Activated CD4-positive, alpha-beta T cell treated with anti-CD3 and anti-CD28 coated beads, Interleukin-2, amount 10 ng/mL, durations not matched to agents 24 days and 14 days (primary cell): ENCODE measurements at places on chromosomes 16 and 17.

DNA sequence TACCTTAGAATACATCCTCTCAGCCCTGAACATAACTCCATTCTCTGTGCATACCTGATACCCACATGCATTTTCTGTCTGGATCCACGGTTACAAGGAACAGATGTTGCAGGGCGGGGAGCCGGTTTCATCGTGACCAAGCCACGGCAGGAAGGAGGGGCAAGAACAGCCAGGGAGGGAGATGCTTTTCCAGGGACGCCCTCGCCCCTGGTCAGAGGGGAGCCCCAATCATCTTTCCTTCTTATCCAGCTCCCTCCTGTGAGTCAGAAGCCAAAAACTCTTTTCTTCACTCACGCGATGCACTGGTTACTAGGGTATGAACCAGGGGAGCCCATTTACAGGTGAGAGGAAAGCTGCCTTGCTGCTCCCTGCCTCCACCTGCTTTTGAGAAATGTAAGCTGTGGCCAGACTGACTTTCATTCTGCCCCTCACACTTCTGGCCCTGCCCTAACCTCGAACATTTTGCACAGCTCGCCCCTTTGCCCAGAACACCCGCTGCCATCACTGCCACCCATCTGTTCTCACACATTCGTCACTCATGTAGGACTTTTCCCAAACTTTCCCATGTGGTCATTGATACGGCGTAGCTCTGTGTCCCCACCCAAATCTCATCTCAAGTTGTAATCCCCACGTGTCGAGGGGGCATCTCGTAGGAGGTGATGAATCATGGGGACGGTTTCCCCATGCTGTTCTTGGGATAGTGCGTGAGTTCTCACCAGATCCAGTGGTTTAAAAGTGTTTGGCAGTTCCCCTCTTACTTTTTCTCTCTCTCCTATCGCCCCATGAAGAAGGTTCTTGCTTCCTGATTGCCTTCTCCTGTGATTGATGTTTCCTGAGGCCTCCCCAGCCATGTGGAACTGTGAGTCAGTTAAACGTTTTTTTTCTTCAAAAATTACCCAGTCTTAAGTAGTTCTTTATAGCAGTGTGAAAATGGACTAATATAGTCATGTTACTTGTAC is 20.5 kb downstream of the FOXL1 start:
- no peak for DNase-seq

DNA sequence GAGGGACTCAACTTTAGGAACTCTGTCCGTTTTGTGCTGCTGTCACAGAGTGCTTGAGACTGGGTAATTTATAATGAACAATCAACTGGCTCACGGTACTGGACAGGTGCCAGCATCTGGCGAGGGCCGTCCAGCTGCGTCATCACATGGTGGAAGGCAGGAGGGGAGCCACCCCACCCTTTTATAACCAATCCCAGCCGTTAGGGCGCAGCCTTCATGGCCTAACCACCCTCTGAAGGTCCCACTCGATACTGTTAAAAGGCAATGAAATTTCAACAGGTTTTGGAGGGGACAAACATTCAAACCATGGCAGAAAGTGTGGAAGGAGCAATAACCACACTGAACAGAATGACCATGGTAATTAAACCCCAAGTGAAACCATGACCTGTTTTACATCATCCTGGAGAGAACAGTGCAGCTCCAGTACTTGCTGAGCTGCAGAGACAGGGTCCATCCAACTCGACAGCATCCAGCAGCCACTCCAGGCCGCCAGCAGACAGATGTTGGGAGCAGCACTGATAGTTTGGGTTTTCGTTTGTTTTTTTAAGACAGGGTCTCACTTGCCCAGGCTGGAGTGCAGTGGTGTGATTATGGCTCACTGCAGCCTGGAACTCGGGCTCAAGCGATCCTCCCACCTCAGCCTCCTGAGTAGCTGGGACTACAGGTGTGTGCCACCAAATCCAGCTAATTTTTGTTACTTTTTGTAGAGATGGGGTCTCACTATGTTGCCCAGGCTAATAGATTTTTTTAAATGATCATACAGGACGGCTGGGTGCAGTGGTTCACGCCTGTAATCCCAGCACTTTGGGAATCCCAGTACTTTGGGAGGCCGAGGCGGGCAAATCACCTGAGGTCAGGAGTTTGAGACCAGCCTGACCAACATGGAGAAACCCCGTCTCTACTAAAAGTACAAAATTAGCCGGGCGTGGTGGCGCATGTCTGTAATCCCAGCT is 11.0 kb downstream of the CHMP6 start:
- DNase-seq: no peak

- DNase-seq: peak; percentile 85
Observed at GRCh38 chr16:87855852-87856715, 13.2 kb downstream of the SLC7A5 start.

DNA sequence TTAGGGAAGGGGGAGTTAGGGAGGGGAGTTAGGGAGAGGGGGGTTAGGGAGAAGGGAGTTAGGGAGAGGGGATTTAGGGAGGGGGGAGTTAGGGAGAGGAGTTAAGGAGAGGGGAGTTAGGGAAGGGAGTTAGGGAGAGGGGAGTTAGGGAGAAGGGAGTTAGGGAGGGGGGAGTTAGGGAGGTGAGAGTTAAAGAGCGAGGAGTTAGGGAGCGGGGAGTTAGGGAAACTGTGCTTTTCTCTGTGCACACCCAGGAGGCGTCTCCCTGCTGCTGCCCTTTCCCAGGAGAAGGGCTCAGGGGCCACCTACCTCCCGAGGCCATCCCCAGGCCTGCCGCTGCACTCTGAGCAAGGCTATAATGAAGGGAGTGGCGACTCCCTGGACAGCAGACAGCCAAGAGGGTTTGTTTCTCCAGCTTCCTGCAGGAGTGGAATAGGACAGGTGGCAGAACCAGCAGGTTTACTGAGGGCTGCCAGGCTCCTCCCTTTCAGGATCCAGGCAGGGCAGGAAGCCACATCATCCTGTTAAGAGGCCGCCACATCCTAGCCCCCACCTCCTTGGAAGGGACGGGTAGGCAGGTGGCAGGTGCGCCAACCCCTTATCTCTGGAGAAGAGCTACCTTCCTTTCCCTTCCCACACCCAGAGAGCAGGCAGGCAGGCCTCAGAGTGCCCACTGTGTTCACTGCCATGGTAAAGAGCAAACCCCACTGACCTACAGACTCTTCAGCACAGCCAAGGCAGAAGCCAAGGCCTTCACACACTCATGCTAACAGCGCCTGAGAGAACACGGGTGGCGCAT is 4.3 kb downstream of the CANT1 start:
- DNase-seq: no peak

GRCh38 chr17:81291662-81292061 is 3.4 kb downstream of the SLC38A10 start:
- peak; percentile 90 for DNase-seq

- DNase-seq: no peak
Observed at GRCh38 chr17:57781386-57782061, 36.4 kb upstream of the CCDC182 start.

GRCh38 chr17:72151565-72152386 is 31.0 kb downstream of the SOX9 start:
- no peak for DNase-seq

DNA sequence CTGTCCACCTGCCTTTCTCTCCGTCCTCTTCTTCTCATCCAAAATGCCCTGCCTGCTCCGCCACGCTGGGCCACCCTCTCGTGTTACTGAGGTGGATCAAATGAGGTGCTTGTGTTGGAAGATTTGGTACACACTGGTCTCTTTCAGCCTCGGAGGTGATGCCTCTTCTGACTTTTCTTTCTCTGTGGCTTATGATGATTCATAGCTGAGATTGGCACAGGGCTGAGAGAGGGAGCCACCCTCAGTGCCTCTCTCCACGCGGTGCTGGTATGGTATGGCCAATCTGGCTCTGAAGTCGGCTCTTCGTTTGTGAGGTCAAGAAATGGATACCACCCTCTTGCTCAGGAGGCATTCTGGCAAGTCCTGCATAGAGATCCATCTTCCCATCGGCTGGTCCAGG is 82.4 kb downstream of the PLCG2 start:
- DNase-seq: no peak

DNA sequence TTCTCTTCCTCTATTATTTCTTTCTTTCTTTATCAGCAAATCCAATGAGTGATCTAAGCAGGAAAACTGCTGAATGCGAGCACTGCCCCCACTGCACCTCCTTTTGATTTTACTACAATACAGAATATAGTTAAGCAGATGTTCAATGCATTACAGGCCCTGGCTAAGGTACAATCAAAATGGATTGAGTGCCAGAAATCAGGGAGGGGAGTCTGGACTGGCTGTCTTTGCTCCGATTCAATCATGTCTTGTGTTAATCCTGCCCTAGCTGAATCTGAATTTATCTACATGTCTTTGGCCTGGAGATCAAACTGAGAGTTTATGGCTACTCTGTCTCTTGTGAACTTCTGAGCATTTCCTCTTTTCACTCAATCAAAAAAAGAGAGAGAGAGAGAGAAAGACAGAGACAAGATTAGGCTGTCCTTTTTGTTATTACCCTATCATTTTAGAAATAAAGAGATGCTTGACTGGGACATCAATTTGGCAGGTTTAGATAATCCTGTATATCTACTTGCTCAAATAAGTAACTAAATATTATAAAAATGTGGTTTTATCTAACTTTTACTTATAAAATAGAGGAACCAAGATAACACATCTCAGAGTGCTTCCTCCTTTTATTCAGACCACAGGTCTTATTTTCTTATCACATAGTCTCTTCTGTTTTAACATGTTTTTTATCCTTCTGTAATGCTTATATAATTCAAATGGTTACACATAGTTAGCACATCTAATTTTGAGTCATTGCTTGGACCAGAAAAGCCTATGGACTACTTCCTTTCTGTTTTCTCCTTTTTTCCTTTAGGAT is 656.2 kb downstream of the KCNJ2 start:
- DNase-seq: no peak

DNA sequence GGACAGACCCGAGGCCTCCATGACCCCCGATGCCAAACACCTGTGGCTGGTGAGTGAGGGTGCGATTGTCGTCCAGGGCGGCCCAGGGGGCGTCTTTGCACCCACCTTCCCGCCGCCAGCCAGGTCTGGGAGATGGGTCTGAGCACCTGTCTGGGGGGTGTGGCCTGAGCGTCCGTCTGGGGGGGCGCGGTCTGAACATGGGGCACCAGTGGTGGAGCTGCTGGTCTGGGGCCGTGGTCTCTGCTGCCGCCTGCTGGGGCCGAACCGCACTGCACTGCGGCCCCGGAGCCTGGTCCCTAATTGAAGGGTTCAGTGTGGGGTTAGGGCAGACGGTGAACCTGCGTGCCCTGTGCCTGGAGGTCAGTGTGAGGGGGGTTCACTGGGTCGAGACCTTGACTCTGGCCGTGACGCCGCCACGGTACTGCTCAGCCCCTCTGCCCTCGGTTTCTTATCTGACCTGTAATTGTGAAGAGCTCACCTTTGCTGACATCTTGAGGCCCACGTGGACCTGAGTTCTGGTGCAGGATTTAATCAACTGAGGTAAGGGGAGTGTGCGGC is 12.6 kb upstream of the TCF25 start:
- peak; percentile 95 for DNase-seq

DNA sequence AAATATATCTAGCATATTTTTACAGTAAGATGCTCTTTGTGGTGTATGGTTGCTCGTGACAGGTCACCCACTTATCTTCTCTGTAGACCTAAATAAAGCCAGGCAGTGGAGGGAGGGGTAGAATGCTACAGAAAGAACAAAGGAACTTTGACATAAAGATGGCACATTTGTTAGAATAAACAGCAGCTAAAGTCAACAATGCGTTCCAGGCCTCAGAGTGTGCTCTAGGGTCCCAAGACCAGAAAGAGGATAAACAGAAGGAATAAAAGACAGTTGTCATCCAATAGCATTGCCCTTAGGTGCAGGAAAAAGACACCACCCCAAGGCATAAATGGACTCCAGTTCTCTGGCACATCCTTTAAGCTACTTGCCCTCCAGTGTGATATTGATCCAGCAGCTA is 523.0 kb upstream of the CDH11 start:
- no peak for DNase-seq

DNA sequence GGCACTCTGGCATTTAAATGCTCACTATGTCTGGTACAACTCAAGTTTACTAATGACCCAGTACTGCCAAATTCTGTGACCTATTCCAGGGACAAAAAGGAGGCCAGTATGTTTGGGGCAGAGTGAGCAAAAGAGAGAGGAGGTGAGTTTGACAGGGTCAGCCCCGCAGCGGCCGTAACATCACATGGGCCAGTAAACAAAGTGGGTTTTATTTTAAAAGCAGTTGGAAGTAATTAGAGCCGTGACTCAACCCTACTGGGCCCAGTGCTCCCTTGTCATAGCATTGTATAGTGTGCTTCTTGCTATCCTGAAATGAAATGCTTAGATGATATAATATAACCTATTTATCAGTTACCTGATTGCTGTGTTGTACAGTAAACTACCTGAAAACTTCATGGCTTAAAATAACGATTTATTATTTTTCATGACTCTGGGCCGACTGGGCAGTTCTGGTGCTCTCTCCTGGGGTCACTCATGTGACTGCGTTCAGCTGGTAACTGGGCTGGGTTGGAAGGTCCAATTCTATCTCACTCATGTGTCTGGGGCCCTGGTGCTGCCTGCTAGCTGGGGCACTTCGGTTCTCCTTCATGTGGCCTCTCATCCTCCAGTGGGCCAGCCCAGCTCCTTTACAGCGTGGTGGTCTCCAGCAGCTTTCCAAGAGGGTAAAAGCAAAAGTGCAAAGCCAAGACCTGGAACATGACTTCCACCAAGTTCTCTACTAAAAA is 27.4 kb downstream of the IQCK start:
- DNase-seq: no peak

- DNase-seq: no peak
Observed at GRCh38 chr17:29151567-29151966, 28.6 kb downstream of the MYO18A start.

GRCh38 chr17:20206591-20206990 is 197.4 kb downstream of the SPECC1 start:
- no peak for DNase-seq

DNA sequence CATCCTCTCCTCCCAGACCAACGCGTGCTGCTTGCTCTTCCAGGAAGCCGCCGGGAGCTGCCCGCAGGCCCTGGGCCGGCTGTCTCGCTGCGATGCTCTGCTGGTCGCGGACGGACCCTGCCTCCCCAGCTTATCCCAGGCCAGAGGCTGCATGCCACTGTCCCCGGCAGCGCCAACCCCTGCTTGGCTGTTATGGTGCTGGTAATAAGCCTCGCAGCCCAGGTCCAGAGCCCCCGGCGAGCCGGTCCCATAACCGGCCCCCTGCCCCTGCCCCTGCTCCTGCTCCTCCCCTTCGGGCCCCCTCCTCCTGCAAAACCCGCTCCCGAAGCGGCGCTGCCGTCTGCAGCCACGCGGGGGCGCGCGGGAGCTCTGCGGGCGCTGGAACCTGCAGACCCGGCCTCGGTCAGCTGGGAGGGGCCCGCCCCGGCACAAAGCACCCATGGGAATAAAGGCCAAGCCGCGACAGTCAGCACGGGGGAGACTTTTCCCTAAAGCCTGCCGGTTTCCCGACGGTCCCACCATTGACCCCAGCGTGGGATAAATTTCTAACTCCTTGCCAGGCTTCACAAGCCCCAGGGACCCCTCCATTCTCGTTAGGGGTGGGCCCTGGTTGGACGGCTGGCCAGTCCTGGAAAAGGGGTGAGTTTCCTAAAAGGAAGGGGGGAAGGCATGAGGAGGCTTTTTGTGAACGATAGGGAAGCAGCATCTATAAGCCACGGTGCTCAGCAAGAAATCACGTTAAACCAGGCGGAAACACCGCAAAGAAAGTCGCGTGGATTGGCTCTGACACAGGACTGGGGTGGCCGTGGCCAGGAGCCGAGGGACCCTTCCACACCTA is 11.2 kb downstream of the ENPP7 start:
- peak; percentile 95 for DNase-seq

GRCh38 chr17:75831032-75831571 is 13.1 kb downstream of the UNC13D start:
- no peak for DNase-seq

GRCh38 chr16:10978871-10979446 is 34.6 kb downstream of the CLEC16A start:
- DNase-seq: no peak
